Renal pelvis (tissue), 12 donors: ENCODE measurements at places on chromosomes 13 and 19. TPM values are rescaled to one million over a fixed set of nuclear protein-coding genes. Genes with fewer than 3 reads are reported as not detected.

GRCh38 chr13:80924596-80924995 lies 583.7 kb upstream of the SPRY2 start:
- DNase-seq: no peak

GRCh38 chr13:51036418-51036817 lies 74.7 kb downstream of the C13orf42 start:
- DNase-seq: no peak

DNA sequence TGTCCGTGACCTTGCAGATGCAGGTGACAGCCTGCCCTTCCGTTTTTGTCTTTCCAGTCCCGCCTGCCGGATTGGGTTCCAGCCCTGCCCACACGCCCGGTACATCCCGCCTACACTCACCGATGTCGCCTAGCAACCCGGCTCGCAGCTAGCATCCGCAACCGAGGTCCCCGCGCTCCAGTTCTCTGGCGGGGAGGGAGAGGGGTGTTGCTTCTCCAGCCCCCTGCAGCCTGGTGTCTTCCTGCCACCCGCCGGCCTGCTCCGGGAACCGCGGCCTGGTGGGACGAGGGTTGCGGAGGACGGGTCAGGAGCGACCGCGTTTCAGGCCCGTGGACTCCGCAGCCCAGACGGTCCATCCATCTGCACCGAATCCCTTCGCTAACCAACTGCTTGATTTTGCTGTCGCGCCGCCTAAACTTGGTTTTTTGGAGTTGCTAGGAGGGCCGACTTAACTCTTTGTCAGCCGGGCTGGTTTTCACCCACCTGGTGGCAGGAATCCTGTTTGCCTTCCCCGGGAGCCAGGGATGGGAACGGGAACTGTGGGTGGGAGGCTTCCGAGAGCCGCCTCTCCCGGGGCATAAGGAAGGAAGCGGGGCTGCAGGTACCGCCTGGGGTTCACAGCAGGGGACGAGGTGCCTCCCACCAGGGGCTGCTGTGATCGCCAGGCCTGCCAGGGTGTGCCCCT lies 15.4 kb upstream of the MATK start:
- DNase-seq: no peak

GRCh38 chr19:19191768-19192077 lies 229 bp downstream of the BORCS8 start:
- DNase-seq: no peak

Gene ZNF317
- polyA plus RNA-seq: 43.4 TPM

Gene ZNF749
- polyA plus RNA-seq: 13.3 TPM

Gene C19orf38
- polyA plus RNA-seq: 1.7 TPM

Gene LONP1
- polyA plus RNA-seq: 79.2 TPM
